ENCODE measurements at places on chromosomes 13 and 19.

DNA sequence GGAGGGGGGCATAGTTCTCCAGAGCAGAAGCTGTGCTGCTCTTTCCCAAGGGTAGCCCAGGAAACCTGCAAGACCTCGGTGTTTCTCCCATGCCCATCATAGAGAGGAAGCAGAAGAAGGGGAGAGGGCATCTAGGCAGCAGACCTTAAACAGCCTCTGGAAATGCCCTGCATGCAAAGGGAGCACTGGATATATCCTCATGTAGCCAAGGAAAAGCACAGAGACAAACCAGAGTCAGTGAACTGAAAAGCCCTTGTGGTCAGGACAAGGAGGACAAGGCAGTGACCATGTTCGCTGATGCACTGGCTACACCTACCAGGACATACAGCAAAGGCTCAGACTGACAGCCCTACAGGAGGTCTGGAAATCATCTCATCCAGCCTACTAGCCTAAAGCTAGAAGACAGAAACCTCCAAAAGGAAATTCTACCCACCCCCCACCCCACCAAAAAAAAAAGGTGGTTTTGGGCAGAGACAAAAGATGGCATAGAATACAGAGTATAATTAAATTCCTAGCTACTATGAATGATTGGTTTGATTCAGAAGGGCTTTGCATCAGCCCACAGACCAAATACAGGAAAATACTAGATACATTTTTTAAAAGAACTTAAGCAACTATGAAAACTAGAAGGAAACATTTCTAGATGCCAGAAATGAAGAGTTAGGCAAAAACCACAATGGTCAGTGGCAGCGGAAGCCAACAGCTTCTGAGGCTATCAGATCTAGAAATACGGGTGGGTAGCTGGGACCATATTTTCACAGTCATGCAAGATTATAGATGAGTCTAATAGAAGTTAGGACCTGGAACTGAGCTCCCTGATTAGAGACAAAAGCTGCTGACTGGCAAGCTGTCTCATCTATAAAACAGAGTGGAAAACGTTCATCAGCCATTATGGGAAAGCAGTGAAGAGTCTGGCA, 4.4 kb upstream of the TBC1D4 start:
- no peak for DNase-seq

DNA sequence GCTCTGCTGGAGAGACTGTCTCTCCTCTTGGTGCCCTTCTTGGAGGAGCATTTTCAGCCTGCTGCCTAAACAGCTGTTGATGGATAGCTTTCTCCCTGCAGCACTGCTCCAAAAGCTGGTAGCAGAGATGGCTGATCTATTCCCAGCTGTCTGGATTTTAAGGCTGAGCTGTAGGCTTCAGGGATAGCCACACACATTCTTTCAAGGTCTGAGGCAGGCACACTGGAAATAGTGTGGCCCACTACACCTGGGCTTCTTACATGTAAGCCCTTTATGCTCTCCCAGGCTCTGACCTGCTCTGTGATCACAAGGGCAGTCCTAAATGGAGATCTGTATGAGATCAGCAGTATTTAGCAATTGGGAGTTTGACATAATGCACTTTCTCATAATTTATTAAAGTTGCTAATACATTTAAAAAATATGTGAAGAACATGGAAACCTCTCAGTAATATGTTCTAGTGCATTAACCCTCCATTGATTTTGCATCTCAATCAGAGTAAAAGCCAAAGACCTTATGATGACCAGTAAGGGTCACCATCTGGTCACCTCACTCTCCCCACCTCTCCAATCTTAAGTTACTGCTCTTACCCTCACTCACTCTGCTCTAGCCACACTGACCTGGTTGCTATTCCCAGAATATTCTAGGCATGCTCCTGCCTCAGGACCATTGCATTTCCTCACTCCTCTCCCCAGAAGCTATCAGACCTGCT, 91.6 kb downstream of the MBNL2 start:
- no peak for DNase-seq

DNA sequence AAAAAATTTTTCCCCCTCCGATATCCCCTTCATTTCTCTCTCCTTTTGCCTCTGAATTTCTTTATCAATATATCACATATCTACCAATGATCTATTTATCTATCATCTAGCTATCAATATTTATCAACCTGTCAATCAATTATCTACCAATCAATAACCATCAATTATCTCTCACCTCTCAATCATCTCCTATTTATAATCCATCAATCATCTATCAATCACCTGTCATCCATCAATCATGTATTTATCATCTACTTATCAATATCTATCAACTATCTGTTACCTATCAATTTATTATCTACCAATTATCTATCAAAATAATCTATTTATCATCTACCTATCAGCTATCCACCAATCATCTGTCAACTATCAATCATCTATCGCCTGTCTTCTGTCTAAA, 17.1 kb downstream of the MBD3L1 start:
- DNase-seq, result no peak

GRCh38 chr13:98459721-98460370, 117.1 kb downstream of the STK24 start:
- no peak for DNase-seq

DNA sequence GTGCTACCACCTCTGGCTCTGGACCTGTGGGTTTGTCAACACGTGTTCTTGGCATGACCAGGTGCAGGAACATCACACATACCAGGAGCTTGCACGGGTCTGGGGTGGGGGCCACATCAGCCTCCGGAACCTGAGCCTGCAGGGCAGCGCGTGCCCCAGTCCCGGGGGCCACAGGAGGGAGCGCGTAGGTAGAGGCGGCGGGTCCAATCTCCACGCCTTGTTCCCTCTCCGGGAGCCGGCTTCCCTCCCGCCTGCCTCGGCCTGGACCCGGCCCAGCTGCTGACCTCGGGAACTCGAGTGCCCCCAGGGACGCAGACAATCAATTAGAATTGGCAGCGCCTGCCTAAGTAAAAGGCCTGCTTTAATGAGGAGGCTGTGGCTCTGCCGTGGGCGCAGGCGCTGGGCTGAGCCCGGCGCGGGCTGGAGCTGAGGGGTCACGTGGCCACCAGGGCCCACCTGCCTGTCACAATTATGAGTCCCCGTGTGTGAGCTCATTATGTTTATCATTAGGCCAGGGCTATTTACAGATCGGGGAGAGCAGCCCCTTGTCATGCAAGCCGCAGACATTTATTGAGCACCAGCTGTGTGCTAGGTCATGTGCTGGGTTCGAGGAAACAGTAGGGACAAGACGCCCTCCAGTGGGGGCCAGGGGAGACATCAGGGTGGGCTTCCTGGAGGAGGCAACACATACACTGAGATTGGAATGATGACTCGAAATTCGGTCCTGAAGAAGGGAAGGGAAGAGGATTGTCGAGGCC, 32.2 kb upstream of the TNFAIP8L1 start:
- DNase-seq, result no peak

DNA sequence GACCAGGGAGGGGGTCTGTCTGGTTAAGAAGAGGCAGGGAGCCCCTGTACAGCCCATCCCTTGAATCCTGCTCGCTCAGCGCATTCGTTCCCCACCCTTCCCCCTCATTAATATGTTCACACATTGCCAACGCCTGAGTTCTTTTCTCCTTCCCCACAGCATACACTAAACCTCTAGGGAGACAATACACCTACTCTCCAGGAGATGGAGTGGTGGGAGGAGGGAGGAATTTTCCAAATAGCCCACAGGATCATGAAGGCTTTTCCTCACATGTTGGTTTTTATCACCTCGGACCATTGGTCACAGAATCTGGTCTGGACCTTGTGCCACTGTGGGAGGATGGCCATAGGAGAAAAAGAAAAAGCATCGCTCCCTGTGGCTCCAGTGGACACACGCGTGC, 294.9 kb downstream of the SHISA2 start:
- no peak for DNase-seq

GRCh38 chr13:112880221-112880641, 88.8 kb upstream of the MCF2L start:
- DNase-seq, result no peak

- no peak for DNase-seq
Measured at GRCh38 chr19:58351558-58351878, 1.8 kb downstream of the A1BG start.

- DNase-seq, result no peak
Measured at GRCh38 chr13:28349371-28349770, 145.6 kb downstream of the FLT1 start.

DNA sequence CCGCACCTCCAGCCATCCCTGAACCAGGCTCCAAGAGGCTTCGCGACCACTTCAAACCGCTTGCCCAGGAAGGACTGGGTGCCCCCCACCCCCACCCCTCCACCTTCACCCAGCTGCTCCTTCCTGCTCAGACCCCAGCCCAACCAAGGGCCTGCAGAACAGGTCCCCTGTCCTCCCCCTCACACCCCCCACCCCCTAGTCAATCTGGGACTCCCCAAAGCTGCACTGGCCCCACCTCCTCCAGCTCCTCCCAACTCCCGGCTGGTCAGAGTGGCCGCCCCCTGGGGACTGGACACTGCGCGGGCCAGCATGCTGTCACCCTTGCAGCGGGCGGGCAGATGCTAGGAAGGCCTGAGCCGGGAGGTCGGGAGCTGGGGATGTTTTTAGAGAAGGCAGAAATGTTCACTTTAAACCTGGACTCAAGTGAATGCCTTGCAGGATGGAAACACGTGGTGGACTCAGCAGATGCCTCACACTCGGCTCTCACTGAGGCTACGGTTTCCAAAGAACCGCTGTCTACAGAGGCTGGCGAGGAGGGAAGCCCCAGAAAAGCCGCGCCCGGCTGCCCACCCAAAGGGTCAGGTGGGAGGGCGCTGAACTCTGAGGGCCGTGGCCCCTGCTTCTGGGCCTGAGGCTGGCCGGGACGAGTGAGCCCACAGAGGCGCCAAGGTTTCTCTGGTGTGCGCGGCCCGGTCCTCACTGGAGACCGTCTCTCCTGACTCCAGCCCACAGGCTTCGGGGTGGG, 8.0 kb downstream of the RPL36 start:
- no peak for DNase-seq

GRCh38 chr13:28012896-28013295, 24.4 kb upstream of the URAD start:
- no peak for DNase-seq

- DNase-seq, result no peak
Measured at GRCh38 chr13:73667756-73668155, 466.4 kb downstream of the KLF12 start.

DNA sequence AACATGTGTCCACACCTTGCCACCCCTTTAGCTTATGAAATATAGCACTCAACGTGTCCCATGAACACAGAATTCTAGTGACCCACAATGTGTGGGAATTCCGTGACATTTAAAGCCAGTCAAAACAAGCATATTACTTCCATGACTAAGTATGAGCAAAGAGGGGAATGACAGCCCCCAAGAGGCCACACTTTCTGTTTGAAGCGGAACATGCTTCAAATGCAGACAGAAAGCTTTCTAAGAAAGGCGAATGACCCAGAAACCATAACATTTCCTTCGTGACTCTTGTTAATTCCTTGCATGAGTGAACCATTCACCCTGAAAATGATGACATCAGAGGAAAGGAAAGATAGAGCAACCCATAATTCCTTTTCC, 122.0 kb upstream of the FNDC3A start:
- DNase-seq, result no peak

DNA sequence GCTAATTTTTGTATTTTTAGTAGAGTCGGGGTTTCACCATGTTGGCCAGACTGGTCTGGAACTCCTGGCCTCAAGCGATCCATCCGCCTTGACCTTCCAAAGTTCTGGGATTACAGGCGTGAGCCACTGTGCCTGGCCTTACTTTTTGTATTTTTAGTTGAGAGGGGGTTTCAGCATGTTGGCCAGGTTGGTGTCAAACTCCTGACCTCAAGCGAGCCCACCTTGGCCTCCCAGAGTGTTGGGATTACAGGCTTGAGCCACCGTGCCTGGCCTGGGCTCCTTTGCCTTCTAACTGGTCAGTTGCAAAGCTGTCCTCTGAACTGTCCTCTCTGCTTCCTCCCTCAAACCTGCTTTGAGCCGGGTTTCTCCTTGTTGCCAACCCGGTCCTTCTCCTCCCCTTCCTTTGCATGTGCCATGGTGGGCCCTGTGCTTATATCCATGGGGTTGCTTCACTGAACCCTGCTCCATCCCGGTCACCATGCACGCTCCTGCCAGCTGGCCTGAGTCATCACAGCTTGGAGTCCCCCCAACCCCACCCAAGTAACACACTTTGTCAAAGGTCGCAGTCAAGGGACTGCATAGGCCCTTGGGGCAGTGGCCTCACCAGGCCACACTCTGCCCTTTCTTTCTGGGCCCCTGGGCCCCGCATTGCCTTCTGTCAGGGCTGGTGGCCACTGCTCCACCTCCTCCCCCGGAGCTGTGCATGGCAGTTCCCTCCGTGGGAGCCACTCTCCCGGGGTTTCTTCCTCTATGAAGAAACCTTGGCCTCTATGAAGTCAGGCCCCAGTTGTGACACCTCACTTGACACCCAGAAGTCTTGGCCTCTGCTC, 21.2 kb downstream of the WTIP start:
- no peak for DNase-seq

GRCh38 chr13:55977436-55977835, 1163.3 kb upstream of the PRR20A start:
- DNase-seq, result no peak

DNA sequence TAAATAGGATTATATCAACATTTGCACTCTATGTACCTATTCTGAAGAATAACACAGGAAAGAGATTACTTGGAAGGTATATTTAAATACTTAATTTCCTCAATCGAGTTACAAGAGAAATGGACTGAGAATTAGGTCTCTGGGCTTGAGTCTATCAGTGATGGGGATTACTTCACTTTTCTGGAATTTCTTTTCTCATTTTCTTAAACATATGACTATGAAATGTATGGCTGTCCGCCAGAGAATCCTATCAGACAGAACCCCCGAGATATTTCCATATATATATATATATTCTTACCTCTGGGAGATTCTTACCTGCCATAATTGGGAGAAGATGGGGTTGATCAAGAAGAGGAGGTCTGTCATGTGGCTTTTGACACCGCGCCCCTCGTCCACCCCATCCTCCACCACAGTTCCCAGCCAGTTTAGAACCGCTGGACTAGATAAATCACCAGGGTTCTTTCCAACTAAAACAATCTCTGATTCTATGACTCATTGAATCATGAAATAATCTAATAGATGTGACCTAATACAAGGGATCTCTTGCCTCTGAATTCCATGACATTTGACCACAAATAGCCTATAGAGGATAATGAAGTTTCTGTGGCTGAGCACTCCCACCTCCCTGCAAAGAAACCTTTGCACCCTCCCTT, 231.3 kb downstream of the TBC1D4 start:
- DNase-seq, result no peak

GRCh38 chr19:45767881-45768654, 984 bp downstream of the SIX5 start:
- no peak for DNase-seq

- no peak for DNase-seq
Measured at GRCh38 chr13:98299235-98299965, 122.3 kb upstream of the RNF113B start.

- no peak for DNase-seq
Measured at GRCh38 chr13:72316716-72317115, 410.7 kb downstream of the MZT1 start.

GRCh38 chr13:23750383-23751121, 138.6 kb downstream of the MIPEP start:
- DNase-seq, result no peak

DNA sequence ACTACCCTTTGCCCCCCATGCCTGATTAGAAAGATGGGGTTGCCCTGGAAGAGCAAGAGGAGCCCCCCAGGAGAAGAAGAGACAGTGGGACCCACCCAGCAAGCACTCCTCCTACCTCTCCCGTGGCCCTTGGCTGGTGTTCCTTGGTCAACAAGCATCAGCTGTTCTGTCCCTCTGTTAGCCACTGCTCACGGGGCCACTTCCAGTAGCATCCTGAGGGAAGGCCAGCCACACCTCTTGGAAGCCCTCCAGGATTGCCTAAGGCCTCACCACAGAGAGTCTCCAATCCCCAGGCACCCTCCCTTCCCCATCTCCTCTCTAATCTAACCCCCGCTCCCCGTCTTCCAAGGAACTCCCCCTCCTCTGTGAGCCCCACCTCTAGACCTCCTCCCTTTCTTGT, 15.1 kb upstream of the DPP9 start:
- no peak for DNase-seq

All from naive thymus-derived CD8-positive, alpha-beta T cell (primary cell).